ENCODE measurements at places on chromosomes 2 and 18.

DNA sequence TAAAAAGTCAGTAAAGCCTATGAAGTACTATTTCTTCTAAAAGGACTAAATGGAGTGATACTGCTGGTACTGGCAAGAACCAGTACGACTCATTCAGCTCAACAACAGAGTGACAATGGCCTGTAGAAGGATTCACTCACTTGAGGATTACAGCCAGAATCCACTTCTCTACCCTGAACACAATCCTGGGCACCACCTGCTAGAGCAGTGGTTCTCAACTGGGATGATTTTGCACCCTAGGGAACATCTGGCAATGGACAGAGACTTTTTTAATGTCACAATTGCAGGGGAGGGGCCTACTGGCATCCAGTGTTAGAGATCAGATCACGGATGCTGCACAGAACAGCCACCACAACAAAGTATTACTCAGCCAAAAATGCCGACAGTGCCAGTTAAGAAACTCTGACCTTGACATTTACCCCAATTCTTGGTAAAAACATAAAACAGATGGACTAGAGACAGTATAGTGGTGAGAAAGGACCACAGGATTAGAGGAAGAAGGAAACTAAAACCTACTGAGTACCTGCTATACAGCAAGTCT is 5.0 kb downstream of the SPIRE1 start:
- DNase-seq: no peak

DNA sequence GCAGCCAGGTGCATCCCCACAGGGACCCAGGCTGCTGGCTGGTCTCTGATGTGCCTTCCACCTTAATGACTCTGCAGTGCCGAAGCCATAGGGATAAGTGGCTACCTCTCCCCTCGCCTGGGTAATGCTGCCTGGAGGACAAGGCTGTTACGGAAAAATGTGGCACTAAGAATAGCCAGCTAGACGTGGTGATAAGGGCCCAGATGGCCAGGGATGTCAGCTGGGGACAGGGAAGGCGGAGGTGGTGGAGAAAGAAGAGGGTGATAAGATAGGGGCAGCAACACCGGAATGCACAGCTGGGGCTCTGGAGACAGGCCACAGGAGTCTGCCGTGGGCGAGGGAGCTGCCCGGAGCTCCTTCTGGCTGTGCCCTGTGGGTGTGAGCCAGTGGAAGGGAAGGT is 170.6 kb downstream of the FHOD3 start:
- no peak for DNase-seq

GRCh38 chr2:19540739-19541525 is 182.5 kb upstream of the OSR1 start:
- DNase-seq: no peak

GRCh38 chr2:121736140-121736461 is 574 bp downstream of the NIFK start:
- no peak for DNase-seq

DNA sequence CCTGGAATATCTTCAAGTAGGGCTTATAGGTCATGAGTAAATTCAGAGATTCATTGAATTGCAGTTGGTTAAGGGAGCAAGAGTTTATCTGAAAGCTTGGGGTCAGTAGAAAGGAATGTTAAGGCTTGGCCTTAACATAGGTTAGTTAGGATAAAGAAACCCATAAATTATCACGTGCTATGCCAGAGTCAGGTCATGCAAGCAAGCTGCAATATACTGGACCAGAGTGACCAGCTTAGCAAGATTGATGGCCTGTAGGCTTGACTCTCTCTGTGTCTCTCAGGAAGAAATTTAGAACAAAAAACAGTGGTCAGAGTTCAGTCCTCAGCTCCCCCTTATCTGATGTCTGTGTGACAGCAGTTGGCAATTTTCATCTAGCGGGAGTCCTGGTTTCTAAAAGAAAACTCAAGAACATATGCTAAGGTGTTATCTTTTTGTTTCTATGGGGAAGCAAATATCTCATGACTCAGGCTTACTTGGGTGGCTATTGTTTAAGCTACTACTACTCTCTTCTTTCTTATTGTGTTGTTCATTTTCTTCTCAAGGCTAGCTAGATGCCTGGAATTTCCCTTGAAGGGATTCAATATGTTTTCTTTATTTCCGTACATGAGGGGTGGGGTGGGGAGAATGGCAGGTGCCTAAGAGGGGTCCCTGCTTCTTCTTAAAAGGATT is 28.7 kb upstream of the MARCO start:
- no peak for DNase-seq
